ENCODE measurements at places on chromosomes 2 and 18.

GRCh38 chr2:105738658-105739241 is 6.0 kb upstream of the NCK2 start:
- no peak for DNase-seq

DNA sequence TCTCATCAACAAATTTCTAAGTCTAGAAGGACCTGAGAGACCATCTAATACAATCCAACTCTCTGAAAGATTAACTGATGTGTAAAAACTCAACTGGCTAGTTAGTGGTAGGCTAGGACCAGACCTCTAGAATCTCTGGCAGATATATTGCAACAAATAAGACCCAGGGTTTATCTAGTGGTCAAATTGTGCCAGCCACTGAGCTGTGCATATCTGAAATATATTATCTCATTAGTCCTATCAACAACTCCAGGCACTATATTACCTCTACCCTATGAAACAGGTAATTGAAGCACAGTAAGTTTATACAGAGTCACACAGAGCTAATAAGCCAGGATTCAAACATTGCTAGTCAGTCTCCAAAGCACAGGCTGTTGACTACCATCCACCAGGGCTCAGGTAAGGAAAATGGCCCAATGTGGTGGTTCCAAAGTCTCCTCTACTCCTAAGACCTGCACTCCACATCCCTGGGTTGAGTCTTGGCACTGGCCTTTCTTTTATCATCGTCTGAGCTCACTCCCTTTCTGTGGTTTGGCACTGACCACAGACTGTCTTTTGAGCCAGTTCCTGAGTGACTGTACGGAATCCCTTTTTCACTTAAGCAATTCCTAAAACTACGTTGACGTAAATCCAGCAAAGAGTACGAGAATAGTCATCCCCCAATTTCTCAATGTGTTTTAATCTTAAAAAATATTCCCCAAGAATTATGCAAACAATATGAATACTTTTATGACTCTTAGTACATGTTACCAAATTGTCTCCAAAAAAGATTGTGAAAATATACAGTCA is 11.9 kb upstream of the PID1 start:
- DNase-seq = no peak

DNA sequence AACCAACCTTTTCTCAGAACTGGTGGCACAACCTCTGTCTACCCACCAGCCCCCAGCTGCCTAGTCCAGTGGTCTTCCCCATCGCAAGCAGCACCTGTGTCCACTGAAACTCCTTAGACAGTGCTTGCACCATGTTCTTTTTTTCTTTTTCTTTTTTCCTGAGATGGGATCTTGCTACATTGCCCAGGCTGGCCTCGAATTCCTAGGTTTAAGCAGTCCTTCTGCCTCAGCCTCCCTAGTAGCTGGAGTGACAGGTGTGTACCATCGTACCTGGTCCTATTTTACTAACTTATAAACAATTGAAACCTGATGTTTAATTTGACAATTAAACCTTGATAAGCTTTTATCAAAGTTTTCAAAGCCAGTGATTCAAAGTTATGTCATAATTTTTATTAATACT is 30.8 kb downstream of the SANBR start:
- no peak for DNase-seq

- DNase-seq = no peak
Measured at GRCh38 chr18:31577195-31577594, 14.5 kb upstream of the TTR start.

DNA sequence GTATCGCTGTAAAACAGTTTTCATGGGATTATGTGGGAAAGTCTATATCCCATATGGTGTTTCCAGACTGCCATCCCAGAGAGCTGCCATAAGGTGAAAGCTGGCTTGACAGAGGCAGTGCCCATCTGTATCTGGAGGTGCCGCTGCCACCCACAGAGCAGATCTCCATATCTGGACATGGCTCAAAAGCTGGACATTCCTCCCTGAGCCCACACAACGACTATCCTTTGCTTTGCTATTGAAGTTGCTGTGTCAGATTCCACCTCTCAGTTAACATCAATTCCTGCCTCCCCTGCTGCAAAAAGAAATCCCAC is 55.2 kb downstream of the RND3 start:
- DNase-seq = no peak

DNA sequence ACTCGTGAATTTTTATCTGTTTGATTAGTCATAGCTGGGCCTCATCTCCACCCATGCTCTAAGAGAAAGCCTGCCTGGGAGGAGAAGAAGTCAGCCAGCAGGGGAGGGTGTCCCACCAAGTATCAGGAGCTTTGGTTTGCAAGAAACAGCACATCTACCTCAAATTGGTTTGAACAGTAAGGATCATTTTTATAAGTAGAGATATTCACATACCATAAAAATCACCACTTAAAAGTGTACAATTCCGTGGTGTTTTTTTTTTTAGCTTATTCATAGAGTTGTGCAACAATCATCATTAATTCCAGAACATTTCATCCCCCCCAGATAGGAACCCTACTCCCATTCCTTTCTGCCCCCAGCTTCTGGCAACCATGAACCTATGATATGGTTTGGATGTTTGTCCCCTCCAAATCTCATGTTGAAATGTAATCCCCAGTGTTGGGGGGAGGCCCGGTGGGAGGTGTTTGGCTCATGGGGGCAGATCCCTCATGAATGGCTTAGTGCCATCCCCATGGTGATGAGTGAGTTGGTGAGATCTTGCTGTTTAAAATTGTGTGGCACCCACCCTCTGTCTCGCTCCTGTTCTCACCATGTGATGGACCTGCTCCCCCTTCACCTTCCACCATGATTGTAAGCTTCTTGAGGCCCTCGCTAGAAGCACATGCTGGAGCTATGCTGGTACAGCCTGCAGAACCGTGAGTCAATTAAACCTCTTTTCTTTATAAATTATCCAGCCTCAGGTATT is 36.2 kb upstream of the HS6ST1 start:
- DNase-seq = no peak

DNA sequence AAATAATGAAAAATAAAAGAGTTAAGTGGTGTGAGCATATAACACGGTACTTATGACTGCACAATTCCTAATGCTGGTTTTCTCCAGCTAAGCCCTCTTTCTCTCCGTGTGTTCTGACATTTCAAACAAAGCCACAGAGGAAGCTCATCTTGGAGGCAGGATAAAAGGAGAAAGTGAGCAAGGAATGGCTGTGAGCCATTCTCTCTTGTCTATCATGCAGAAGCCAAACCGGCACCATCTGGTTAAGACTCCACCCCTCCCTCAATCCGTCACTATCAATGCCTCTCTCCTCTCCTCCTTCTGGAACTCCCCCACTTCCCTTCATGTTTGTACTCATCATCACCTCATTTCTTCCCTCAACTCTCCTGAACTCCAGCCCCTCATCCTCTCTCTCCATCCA is 210.4 kb downstream of the TMEM163 start:
- no peak for DNase-seq

All from stimulated activated CD4-positive, alpha-beta T cell treated with anti-CD3 and anti-CD28 coated beads, Interleukin-12 subunit alpha, Interleukin-12 subunit beta, amount 100 ng/mL, for 24 hours (primary cell).